ENCODE measurements at places on chromosomes 4 and X. TPM values are rescaled to one million over a fixed set of nuclear protein-coding genes. Genes with fewer than 3 reads are reported as not detected.

Gene HGFAC
- not detected for polyA plus RNA-seq

DNA sequence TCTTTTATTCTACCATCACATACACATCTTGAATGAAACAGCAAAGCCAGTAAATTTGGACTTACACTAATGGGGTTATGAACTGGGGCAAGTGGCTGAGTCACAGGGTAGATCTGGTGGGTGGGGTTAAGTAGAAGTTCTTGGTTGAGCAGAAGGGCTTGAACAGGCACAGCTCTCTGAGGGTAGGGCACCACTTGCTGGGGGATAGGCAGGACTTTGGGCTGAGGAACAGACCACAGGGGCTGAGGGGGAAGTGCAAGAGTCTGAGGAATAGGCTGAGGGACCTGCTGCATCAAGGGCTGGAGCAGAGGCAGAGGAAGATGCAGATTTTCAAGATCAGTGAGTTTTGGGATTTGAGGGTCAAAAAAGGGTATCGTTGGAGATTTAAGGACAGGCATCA is 8.3 kb downstream of the CSN2 start:
- no peaks in the 10 kb centered on the region for H3K36me3 ChIP-seq
- peaks cover 4% of the 10 kb centered on the region for H3K27me3 ChIP-seq
- no peak overlapping the region for H3K4me3 ChIP-seq
- no peaks in the 10 kb centered on the region for H3K4me1 ChIP-seq
- no peak for DNase-seq

Gene DUSP21
- not detected for polyA plus RNA-seq

DNA sequence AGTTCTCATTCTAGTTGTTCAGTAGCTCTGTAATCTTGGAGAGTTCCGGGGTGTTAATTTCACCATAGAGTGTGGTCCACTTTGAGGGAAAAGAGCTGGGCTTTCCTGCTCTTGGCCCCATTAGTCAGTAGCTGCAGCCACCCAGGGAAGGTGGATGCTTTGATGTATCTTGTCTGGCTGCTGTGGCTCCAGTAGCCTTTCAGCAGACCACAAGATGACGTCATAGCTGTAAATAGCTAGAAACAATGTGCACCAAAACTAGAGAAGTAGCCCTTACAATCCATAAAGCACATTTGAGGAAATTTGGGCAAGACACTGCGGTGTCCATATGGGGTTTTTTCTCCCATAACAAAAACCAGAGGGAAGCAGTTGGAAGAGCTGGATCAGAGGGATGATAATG is 32.9 kb upstream of the PRPS2 start:
- no peak for DNase-seq
- H3K27me3 ChIP-seq = no peaks in the 10 kb centered on the region
- H3K27ac ChIP-seq = no peak overlapping the region
- H3K4me1 ChIP-seq = no peaks in the 10 kb centered on the region
- H3K36me3 ChIP-seq = no peaks in the 10 kb centered on the region

Gene SFRP2
- polyA plus RNA-seq = not detected

DNA sequence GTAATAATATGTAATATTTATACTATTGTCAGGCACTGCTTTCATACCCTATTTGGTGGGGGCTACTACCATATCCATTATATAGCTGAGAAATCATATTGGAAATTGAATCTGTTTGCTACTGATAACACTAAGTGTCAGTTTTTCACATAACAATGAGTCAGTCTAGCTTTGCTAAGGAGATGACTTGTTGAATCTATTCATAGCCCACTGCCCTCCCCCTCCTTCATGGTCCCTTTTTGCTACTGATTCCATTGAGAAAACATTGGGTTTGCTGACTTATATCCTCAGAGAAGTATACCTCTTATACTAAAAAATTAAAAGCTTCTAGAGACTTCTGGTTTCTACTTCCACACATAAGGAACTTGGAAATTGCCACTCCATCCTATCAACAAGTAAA is 1898.4 kb downstream of the STIM2 start:
- no peak for DNase-seq
- H3K4me1 ChIP-seq = no peaks in the 10 kb centered on the region
- no peak overlapping the region for H3K27ac ChIP-seq
- no peak overlapping the region for H3K4me3 ChIP-seq
- peaks cover 4% of the 10 kb centered on the region for H3K36me3 ChIP-seq

DNA sequence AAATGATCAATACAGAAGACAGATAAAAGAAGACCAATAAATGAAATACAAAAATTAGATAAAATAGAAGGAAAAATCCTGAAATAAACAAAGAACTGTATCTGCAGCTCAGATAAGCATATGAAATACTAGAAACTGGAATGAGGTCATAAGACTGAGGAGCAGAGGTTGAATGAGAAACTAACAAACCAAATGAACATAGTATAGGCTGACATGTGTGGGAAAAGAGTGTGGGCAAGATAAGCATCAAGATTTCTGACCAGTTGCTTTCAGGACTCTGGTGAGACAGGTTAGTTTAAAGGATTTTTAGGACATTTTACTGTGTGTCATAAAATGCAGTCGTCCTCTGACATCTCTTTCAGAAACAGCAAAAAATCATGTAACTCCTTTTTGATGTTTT is 2073.2 kb upstream of the TENM3 start:
- H3K27me3 ChIP-seq = no peaks in the 10 kb centered on the region
- H3K27ac ChIP-seq = no peak overlapping the region
- DNase-seq = no peak

Gene FAM193A
- 0.94 TPM for polyA plus RNA-seq

- H3K4me3 ChIP-seq = no peak overlapping the region
- H3K36me3 ChIP-seq = peaks cover 3% of the 10 kb centered on the region
- H3K27ac ChIP-seq = no peak overlapping the region
These were observed 554.5 kb downstream of the STIM2 start for GRCh38 chr4:27414887-27415731.

DNA sequence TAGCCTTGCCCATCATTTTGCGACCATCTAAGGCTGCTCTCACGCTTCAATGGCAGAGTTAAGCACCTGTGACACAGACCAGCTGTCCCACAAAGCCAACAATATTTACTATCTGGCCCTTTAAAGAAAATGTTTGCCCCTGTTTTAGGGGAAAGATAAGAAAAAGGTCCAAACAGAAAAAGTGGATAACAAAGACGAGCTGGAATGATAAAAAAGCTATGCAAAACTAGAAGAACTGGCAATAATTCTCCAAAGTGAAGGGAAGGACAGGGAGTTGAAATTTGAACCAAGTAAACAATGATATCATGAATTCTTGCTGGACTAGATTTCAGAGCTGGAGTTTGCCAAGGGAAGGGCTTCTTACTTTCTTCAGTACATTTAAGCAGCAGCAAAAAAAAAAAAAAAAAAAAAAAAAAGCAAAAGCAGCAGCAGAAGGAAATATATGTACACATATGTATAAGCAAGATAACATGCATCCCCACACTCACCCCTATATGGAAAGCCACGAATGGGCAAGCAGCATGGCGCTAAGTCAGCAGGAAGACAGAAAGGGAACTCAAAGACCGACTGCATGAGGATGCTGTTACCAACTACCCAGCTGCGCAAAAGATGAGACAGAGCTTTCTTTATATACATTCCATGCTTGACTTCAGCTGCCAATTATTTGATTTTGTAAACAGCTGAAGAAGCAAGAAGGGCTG is 12.5 kb downstream of the TRAPPC2 start:
- DNase-seq = no peak
- peaks cover 4% of the 10 kb centered on the region for H3K27me3 ChIP-seq
- no peak overlapping the region for H3K4me3 ChIP-seq

- no peaks in the 10 kb centered on the region for H3K4me1 ChIP-seq
- peaks cover 1% of the 10 kb centered on the region for H3K27me3 ChIP-seq
- H3K36me3 ChIP-seq = peaks cover 2% of the 10 kb centered on the region
- no peak overlapping the region for H3K4me3 ChIP-seq
- no peak for DNase-seq
These were observed 21.3 kb downstream of the ZNF330 start for GRCh38 chr4:141241986-141242385.

Gene CWH43
- not detected for polyA plus RNA-seq

Gene SPIN2A
- not detected for polyA plus RNA-seq

- peaks cover 7% of the 10 kb centered on the region for H3K27me3 ChIP-seq
- H3K4me1 ChIP-seq = no peaks in the 10 kb centered on the region
- DNase-seq = no peak
- H3K36me3 ChIP-seq = no peaks in the 10 kb centered on the region
- H3K4me3 ChIP-seq = no peak overlapping the region
- H3K27ac ChIP-seq = no peak overlapping the region
These were observed 84.0 kb upstream of the QRFPR start for GRCh38 chr4:121464854-121465253.

Gene MAOB
- not detected for polyA plus RNA-seq

Gene ASB9
- 0.34 TPM for polyA plus RNA-seq

DNA sequence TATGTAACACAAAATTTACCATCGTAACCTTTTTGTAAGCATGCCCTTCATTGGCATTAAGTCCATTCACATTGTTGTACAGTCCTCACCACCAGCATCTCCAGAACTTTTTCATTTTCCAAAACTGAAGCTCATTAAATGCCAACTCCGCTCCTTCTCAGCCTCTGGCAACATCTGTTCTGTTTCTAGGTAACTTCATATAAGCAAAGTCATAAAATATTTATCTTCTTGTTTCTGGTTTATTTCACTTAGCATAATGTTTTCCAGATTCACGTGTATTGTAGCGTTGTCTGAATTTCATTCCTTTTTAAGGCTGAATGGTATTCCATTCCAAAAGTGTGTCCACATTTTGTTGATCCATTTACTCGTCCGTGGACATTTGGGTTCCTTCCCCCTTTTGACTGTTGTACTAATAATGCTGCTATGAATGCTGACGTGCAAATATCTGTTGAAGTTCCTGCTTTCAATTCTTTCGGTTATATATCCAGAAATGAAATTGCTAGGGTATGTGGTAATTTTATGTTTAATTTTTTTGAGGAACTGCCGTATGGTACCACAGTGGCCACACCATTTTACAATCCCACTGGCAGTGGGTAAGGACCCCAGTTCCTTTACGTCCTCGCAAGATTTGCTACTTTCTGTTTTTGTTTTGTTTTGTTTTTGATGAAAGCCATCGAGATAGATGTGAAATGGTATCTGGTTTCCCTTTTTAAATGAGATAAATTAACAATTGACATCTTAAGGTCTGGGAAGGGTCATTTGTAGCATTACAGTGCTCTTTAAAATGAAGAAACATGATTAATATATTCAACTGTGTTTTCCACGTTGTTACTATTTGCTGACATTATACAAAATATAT is 63.4 kb downstream of the PTTG2 start:
- H3K27me3 ChIP-seq = no peaks in the 10 kb centered on the region
- H3K36me3 ChIP-seq = peaks cover 24% of the 10 kb centered on the region
- peak; percentile 15 for DNase-seq

Gene SLC9B1
- polyA plus RNA-seq = 3.2 TPM

DNA sequence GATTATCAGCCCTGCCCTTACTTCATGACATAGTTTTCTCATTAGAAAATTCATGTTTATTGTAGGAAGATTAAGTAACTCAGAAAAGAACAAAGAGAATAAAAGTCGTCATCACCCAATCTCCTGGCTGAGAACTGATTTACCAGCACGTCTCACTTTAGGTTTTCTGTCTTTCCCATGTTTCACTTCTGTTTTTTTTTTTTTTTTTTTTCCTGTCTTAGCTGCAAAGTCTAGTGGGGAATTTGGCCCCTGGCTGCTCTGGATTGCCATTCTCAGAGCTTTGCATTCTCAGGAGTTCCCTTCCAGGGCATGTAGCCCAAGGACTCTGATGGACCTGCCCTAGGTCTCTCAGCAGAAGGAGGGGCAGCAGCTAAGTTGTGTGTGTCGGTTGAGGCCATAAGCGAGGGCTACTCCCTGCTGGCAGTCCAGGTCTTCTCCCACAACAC is 57.8 kb downstream of the TMEM131L start:
- H3K27ac ChIP-seq = peak overlapping the region; percentile 82
- H3K36me3 ChIP-seq = no peaks in the 10 kb centered on the region
- peaks cover 3% of the 10 kb centered on the region for H3K27me3 ChIP-seq
- DNase-seq = no peak
- H3K4me1 ChIP-seq = peaks cover 100% of the 10 kb centered on the region

GRCh38 chrX:21412883-21413282 is 38.7 kb downstream of the CNKSR2 start:
- no peak overlapping the region for H3K27ac ChIP-seq
- peaks cover 4% of the 10 kb centered on the region for H3K27me3 ChIP-seq
- no peak for DNase-seq
- no peak overlapping the region for H3K4me3 ChIP-seq
- no peaks in the 10 kb centered on the region for H3K36me3 ChIP-seq

DNA sequence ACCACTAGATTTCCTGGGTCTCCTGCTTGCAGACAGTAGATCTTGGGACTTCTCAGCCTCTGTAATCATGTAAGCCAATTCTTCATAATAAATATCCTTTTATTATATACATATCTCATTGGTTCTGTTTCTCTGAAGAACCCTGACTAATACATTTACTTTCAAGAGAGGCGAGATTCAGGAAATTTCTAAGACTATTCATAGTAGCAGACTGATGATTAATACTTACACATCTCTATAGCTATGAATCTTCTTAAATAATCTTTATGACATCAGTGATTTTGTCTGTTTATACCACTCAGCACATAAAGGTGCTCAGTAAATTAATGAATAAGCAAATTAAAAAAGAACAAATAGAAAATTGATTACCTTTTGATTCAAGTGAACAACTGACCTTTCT is 682.3 kb upstream of the GRID2 start:
- no peaks in the 10 kb centered on the region for H3K4me1 ChIP-seq
- H3K36me3 ChIP-seq = peaks cover 3% of the 10 kb centered on the region
- H3K4me3 ChIP-seq = no peak overlapping the region
- H3K27ac ChIP-seq = no peak overlapping the region
- no peak for DNase-seq
- H3K27me3 ChIP-seq = no peaks in the 10 kb centered on the region

GRCh38 chrX:53440101-53440500 is 5.9 kb upstream of the HSD17B10 start:
- DNase-seq = no peak
- H3K4me3 ChIP-seq = peak overlapping the region; percentile 74
- H3K36me3 ChIP-seq = no peaks in the 10 kb centered on the region
- peaks cover 4% of the 10 kb centered on the region for H3K27me3 ChIP-seq
- H3K4me1 ChIP-seq = peaks cover 15% of the 10 kb centered on the region

GRCh38 chr4:87975466-87975865 is at the start of gene SPP1:
SPP1 (plus strand) TSS chr4:87975714; CDS start chr4:87976896, 1,182 bp downstream.
- H3K27me3 ChIP-seq = peaks cover 17% of the 10 kb centered on the region
- H3K36me3 ChIP-seq = no peaks in the 10 kb centered on the region
- H3K4me3 ChIP-seq = no peak within 1 kb of the TSS
- DNase-seq = no peak

Gene ANOS1
- polyA plus RNA-seq = not detected

DNA sequence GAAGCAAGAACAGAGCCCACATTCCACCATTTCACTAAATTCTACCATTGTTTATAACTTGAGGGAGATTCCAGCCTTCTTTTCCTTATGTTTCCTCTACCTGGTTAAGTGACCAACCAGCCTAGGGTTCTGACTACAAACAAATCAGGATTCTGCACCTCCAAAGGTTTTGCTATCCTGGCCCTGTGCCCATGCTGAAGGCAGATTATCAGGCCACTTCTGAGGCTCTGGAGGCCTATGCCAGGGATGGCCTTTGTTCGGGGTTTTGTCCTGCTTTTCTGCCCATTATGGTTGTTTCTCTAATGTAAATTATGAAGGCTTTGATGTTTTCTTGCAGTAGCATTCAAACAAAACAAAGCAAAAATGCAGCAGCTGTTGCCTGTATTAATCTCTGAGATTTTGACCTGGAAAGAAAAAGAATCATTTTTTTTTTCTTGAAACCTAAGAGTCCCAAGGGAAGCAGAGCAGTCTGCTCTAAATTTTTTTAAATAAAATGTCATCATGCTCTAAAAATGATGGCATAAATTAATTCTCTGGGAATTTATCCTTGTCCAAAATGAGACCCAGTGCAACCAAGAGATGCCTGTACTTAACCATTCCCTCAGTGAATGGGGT is 55.6 kb downstream of the RNF150 start:
- DNase-seq = no peak
- H3K36me3 ChIP-seq = no peaks in the 10 kb centered on the region
- H3K27me3 ChIP-seq = no peaks in the 10 kb centered on the region

Gene PHOX2B
- polyA plus RNA-seq = not detected
